NCI-H1092 (cell line): ENCODE measurements at places on chromosomes 6 and 20.

DNA sequence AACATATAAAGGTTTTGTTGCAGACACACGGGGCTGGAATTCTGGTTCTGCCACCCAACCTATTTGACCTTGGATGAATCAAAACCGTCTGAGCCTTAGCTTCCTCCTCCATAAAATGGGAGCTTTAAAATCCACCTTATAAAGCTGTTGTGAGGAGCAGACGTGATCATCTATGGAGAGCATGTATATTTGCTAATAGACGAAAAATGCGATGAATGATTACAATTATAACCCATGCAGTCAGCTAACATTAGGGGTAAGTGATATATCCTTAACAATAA is 586 bp upstream of the NUP153 start:
- no peak for DNase-seq

- no peak for DNase-seq
Observed at GRCh38 chr20:17849901-17850683, 118.5 kb downstream of the SNX5 start.

DNA sequence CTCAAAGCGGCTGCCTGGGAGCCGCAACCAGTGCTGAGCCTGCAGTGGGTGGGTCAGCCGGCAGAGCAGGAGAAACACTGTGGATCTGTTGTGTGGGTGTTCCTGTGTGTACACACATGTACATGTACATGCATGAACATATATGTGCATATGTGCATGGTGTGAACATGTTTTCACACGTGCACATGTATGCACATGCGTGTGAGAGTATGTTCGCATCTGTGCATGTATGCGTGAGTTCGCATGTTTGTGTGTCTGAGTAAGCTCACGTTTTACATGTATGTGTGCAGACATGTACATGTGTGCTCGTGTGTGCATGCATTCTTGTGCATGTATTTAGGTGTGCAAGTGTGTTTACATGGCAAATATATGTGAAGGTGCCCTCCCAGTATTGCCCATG is 302.6 kb downstream of the CDH4 start:
- DNase-seq: no peak

- no peak for DNase-seq
Observed at GRCh38 chr6:136468711-136469110, 81.5 kb downstream of the MAP7 start.

GRCh38 chr20:41984031-41984430 is 365.9 kb upstream of the CHD6 start:
- no peak for DNase-seq

- no peak for DNase-seq
Observed at GRCh38 chr6:167847936-167848335, 21.2 kb downstream of the AFDN start.

- no peak for DNase-seq
Observed at GRCh38 chr20:61929971-61930666, 135.6 kb downstream of the TAF4 start.

- no peak for DNase-seq
Observed at GRCh38 chr6:37827603-37828265, 8.2 kb downstream of the ZFAND3 start.

GRCh38 chr6:54291146-54291545 is 17.1 kb upstream of the TINAG start:
- no peak for DNase-seq

- DNase-seq: no peak
Observed at GRCh38 chr20:53664121-53664520, 70.5 kb upstream of the ZNF217 start.

DNA sequence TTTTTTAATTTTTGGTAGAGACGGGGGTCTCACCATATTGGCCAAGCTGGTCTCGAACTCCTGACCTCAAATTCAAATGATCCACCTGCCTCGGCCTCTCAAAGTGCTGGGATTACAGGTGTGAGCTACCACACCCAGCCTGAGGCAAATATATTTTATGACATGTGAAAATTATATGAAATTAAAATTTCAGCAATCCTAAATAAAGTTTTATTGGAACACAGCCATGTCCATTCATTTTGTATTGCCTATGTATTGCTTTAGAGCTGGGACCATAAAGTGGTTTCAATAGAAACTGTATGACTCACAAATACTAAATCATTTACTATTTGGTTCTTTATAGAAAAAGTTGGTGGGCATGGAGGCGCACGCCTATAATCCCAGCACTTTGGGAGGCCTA is 32.0 kb upstream of the GCM1 start:
- no peak for DNase-seq

GRCh38 chr20:9458138-9458796 is 56.1 kb upstream of the LAMP5 start:
- no peak for DNase-seq

DNA sequence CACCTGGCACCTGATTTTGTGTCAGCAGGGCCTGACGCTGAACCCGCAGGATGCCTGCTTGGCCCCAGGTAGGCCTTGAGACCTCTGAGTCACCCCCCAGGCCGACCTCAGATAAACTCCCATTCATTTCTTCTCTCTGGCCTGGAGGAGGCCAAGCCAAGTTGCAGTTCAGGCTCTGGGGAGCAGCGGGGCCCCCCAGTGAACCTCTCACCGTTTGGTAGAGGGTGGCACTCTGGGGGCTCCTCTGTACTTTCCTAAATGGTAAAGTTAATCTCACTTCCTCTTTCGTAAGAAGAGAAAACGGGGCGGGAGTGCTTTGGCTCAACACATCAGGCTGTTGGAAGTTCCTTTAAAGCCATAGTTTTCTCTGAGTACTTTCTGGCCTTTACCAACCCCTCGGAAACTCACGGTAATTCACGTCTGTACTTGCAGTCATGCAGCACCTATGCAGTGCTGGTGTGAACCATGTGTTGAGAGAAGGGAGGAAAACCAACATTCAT is 2.8 kb downstream of the SIRPA start:
- no peak for DNase-seq
